ENCODE measurements at places on chromosomes 16 and 17. TPM values are rescaled to one million over a fixed set of nuclear protein-coding genes. Genes with fewer than 3 reads are reported as not detected.

GRCh38 chr17:29257756-29258155 lies 11.1 kb downstream of the CRYBA1 start:
- no peak for DNase-seq

- DNase-seq, result peak; percentile 70
These were observed 4.4 kb downstream of the CFAP97D1 start for GRCh38 chr17:43784628-43785101.

Gene HAS3
- total RNA-seq, result 1.3 TPM

Gene PRR11
- 28.1 TPM for total RNA-seq

DNA sequence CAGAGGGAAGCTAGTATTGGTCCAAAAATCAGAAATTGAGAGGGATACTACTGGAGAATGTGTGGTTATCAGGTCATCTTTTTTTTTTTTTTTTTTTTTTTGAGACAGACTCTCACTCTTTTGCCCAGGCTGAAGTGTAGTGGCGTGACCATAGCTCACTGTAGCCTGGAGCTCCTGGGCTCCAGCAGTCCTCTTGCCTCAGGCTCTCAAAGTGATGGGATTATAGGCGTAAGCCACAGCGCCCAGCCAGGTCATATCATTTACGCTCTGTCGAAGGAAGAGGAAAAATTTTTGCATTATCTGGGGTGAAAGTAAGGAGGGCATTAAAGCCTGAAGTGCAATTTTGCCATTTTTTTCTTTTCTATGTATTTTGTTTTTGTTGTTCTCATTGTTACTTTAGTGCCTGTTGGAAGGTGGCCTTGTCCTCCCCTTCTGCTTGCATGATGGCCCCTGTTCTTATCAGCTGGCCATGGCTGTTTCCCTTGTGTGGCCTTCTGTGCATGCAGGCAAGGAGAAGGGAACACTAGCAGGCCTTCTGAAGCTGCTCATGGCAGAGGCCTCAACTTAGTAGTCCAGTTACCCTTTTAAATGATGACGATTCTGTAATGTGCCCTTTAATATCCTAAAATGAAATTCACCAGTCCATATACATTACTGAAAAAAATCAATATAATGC lies 118.3 kb downstream of the SPECC1 start:
- DNase-seq, result no peak

- peak; percentile 75 for DNase-seq
These were observed 4.3 kb downstream of the MYO1C start for GRCh38 chr17:1487939-1488825.

DNA sequence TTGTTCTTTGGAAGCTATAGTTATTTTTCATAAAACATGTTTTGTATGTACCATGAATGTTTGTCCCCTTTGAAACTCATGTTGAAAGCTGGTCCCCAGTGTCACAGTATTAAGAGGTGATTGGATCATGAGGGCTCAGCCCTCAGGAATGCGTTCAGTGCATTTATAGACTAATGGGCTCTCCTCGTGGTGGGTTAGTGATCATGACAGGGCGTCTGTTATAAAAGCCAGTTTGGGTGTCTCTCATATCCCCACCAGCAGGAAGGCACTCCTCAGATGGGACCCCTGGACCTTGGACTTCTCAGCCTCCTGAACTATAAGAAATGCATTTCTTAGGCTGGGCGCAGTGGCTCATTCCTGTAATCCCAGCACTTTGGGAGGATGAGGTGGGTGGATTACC lies 10.4 kb downstream of the BANP start:
- no peak for DNase-seq

DNA sequence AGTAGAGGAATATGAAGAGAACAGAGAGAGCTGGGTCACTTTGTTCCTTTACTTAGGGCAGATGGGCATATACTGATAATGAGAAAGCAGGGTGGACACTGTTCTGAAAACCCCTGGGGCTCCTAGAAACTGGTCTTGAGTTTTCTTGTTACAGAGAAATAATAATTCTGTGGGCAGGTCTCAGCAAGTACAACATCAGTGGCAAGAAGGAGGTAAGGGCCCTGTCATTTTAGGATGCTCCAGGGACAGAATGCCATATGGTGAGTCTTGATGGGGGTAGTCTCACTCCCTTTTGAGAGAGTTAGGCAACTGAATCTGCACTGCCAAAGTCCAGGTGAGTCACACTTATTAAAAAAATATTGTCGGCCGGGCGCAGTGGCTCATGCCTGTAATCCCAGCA lies 102.3 kb downstream of the KCNJ2 start:
- peak; percentile 5 for DNase-seq

GRCh38 chr16:55444754-55445485 lies 34.1 kb upstream of the MMP2 start:
- DNase-seq, result no peak

Gene C16orf92
- total RNA-seq, result not detected

- DNase-seq, result no peak
These were observed 3.2 kb downstream of the TRIM25 start for GRCh38 chr17:56910509-56911235.

Gene TBX2
- total RNA-seq, result 1.4 TPM

GRCh38 chr16:79897104-79897452 lies 296.5 kb upstream of the MAF start:
- DNase-seq, result no peak

DNA sequence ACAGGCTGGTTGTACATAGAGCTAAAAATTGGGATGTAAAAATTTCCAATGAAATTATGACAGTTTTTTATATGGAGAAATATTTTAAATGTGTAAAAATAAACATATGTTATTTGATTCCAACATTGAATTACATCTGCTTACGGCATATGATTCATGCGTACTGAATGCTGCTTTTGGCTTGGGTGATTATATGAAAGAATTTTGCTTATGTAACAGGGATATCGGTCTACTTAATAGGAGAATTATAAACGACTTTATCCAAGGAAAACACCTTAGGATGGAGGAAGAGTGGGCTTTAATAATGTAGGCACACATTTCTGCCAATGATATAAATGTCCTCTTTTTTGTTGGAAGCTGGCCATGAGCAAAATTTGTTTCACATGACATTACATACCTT lies 197.3 kb upstream of the GOT2 start:
- DNase-seq, result no peak

GRCh38 chr16:56684256-56684925 lies 2.1 kb downstream of the MT1X start:
- no peak for DNase-seq

GRCh38 chr17:73770849-73771229 lies 126.6 kb upstream of the SDK2 start:
- DNase-seq, result no peak

Gene TERB1
- not detected for total RNA-seq

- peak; percentile 52 for DNase-seq
These were observed 196.4 kb downstream of the CCDC182 start for GRCh38 chr17:57548421-57549410.

DNA sequence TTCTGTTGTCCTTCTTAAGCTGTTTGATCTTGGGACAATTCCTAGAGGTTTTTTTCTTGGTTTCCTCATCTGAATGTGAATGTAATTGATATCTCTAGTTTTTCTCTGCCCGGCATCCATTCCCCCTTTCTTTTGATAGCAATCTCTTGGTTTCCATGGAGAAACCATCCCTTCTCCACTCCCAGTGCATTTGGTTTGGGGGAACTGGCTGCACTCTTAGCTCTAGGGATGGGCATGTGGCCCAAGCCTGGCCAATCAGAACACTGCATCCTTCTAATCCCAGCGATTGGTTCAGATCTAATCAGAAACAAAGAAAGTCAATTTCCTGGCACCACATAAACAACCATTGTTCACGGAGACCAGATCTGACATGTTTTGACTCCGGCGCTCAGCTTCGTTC lies 45.1 kb downstream of the IRX3 start:
- no peak for DNase-seq

Gene FAM234A
- 166 TPM for total RNA-seq

Gene CSH2
- not detected for total RNA-seq

Data from M059J (cell line).